Mesothelial cell of epicardium (in vitro differentiated cells): ENCODE measurements at places on chromosomes 3 and 15.

GRCh38 chr3:134709561-134710312, 58.9 kb upstream of the KY start:
- DNase-seq: no peak

GRCh38 chr3:180329187-180329586, 272.8 kb upstream of the TTC14 start:
- DNase-seq: no peak

- no peak for DNase-seq
These were observed 59.6 kb downstream of the CD200R1L start for GRCh38 chr3:112786881-112787579.

DNA sequence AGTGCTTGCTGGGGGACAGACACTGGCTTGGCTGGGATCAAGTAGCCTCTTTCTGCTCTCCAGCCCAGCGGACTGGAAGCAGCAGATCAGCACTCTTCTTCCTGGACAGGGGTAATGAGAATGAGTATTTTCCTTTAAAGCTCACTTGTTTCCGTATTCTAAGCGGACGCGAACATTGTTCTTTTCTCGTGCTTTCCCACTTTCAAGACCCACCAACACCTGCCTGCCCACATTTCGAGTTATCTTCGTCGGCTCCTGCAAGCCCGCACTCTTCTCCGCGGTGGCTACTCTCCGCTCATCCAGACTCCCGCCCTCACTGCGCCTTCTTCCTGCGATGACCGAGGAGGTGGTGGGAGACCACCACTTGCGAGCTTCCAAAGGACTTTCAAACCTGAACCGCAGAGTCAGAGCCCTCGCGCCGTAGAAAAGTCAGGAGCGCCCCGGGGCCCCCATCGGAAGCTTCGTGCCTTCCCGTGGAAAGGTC, 1.6 kb upstream of the PPM1L start:
- peak; percentile 55 for DNase-seq

GRCh38 chr3:30342318-30343060, 263.9 kb upstream of the TGFBR2 start:
- no peak for DNase-seq

- peak; percentile 61 for DNase-seq
These were observed at the start of gene ALDH1L1 for GRCh38 chr3:126180477-126181397. Gene ALDH1L1, minus strand, starts transcription at chr3:126180586. Its CDS starts 19,607 bp downstream, at chr3:126160979.

GRCh38 chr3:144165482-144165881, 193.9 kb downstream of the DIPK2A start:
- no peak for DNase-seq

GRCh38 chr3:157100608-157101396, 59.1 kb downstream of the CCNL1 start:
- no peak for DNase-seq

DNA sequence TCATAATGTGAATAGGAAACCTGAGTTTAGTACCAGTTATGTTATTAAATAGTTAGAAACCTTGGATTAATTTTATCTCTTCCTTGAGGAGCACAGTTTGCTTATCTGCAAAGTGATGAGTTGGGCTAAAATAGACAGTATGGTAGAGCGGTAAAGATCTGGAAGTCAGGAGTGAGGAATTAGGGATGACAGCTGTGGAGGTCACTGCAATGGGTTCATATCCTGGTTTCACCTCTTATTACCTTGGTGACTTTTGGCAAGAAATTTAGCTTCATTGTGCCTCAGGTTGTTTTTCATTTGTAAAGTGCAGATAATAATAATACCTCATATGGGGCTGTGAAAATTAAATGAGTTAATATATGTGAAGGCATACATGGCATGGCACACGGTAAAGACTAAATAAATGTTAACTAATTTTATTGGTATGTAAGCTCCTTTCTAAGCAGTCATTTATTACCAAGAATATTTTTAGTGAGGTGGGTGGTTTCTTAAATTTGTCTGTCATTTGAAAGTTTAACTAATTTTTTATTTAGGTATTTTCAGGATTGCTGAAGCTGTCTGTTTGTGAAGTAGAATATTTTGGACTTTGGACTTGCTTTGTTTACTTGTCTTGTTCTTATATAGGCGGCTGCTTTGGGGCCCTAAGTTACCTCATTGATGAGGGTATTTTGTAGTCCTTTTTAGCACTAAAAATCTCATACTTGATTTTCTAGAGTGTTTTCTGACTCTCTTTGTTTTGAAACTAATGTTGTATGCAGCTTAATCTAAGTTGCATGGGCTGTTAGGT, 41.8 kb downstream of the SLMAP start:
- no peak for DNase-seq

- DNase-seq: no peak
These were observed 247.7 kb downstream of the VGLL3 start for GRCh38 chr3:86743233-86743632.

GRCh38 chr15:89177633-89178306, 43.6 kb downstream of the RLBP1 start:
- no peak for DNase-seq

DNA sequence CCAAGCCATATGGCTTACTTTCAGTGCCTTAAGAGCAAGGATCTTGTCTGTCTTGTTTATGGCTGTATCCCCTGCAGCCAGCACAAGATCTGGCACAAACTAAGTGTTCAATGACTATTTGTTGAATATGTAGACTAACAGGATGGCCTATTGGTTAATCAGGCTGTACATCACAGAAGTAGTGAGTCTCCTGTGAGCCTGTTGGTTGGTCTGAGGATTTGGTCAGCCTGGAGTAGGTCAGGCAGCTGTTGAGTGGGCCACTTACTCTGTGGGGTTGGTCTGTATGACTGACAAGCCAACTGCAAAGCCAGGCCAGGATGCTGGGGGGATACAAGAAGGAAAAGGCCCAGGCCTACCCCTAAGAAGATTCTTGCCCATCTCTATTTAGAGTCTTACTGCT, 33.4 kb upstream of the CILP start:
- DNase-seq: no peak

DNA sequence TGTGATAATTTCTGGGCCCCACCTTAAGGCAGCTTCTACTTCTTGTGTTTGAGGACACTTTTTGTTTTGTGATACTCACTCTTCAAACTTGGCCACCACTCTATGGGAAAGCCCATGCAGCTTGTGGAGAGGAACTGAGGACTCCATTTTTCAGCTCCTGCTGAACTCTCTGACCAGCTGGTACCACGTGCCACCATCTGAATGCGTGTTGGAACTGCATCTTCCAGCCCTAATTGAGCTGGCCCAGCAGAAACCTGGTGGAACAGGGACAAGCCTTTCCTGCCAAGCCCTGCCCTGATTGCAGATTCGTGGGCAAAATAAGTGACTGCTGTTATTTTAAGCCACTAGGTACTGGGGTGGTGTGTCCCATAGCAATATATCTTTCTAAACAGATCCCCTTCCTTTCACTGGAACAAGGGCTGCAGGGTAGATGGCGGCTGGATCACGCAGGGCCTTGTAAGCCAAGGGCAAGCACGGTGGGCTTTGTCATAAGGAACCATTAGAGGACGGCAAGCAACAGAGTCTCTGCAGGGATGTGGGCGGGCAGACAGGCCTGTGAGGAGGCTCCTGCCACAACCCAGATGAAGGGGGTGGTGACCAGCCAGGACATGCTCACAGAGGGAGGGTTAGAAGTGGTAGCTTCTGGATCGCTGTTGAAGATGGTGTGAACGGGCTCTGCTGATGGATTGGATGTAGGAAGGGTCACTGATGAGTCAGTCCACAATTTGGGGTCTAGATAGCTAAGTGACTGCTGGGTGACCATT, 9.5 kb downstream of the H1-8 start:
- DNase-seq: no peak
